Activated naive CD8-positive, alpha-beta T cell treated with anti-CD3 and anti-CD28 coated beads, Interleukin-2, amount 10 ng/mL, durations not matched to agents 7 days and 5 days (primary cell): ENCODE measurements at places on chromosomes 3 and 15.
A peak's percentile ranks its signal among the peaks of the same experiment; 100 is the strongest.

DNA sequence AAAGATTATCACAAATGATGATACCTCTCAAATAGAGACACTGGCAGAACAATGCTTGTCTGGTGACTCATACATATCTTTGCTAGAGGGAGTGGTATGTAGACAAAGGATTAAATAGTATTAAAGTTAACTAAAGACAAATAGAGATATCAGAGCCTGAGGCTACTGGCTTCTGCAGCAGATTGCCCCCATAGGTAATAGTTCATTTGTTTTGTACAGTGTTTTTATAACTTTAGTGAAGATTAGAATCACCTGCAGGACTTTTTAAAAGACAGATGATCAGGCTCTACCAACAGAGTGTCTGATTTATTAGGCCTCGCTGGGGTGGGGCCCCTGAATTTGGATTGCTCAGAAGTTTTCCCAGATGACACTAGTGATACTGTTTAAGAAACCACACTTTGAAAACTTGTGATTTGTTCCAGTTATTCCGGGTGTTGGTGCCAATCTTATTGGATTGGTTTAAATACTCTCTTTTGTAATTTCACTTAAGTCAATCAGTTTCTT is 96.4 kb downstream of the NAALADL2 start:
- DNase-seq = no peak

DNA sequence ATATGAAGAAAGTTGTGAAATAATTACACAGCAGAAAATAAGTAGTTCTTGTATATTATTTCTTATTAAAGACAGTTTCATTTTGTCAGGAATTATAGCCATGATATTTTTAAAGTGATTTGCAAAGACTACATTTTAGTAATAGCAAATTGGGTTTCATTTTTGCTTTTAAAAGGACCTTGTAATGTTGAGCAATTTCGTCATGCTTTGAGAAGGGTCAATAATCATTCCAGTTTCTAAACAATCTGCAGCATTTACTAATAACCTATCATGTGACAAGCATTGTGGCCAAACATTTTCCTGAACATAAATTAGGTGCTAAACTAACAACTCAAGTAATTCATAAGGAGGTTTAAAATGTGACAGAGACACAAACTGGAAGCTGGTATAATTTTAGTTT is 214.4 kb upstream of the CBLB start:
- DNase-seq = no peak

DNA sequence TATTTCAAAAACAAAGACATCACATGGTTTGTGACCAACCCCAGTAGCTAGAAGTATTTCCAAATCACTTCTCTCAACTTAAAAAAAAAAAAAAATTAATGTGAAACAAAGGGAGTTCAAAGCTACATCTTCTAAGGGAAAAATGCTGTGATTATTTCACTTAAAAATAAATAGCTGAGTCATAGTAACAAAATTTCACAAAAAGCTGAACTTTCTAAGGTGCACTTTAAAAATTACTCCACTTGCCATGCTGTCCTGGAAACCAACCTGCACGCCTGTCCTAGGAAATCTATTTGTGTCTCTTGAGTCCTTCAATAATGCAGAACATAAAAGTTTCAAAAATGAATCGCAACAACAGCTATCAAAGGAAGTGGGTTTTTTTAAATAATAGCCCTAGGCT is 1.8 kb downstream of the ACAP2 start:
- no peak for DNase-seq

- DNase-seq = no peak
These were observed 14.5 kb downstream of the EPHB1 start for GRCh38 chr3:134809427-134810051.

DNA sequence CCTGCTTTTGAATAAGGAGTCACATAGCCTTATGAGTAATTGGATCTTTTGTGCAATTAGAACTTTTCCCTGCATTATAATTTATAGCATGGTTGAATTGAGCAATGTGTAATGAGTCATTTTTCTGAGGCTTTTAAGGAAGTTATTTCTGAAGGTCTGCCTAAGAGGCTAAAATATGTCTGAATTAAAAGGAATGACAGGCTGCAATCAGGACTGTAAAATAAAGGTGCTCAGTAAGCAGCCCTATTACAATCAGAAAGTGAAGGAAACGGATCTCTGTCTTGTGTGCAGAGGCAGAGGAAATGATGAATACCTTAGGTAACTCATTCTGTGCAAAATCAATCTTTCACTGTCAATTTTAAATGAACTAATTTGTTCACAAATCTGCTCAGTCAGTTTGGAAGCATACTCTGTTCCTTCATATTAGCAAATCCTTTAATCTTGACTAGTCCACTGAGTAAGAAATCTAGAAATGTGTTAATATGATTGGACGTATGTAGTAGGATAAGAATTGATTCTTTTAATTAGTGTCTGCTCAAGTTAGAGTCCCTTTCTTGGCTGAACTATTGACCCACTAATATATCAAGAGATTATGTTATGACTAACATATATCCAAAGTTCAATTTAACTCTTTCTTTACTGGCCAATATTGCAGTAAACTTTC is 290.1 kb downstream of the ZIC1 start:
- no peak for DNase-seq

- DNase-seq = no peak
These were observed 31.7 kb downstream of the SPINK8 start for GRCh38 chr3:48301800-48302166.

- DNase-seq = peak; percentile 62
These were observed 827 bp downstream of the SLC25A36 start for GRCh38 chr3:140942221-140943104.

- no peak for DNase-seq
These were observed 81.7 kb downstream of the ZNF609 start for GRCh38 chr15:64542091-64542490.

DNA sequence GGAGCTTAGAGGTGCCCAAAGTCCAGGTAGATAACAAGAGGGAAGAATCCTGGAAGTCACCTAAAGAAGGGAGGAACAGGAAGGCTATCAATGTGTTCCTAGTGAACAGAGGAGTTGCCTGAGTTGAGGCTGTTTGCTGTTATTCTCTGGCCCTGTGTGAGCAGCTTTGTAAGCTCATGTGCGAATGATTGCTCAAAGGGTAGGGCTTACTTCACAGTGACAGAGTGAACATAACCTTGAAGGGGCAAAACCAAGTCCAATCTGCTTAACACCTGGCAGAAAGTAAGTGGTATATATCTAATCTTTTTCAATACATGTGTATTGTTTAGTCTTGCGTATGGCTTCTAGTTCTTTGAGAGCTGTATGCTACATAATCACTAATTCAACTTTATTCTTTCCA is 1153.6 kb downstream of the TUSC7 start:
- DNase-seq = no peak

GRCh38 chr3:185760550-185760949 is 64.3 kb downstream of the IGF2BP2 start:
- DNase-seq = no peak

- DNase-seq = no peak
These were observed 7.2 kb downstream of the CHCHD6 start for GRCh38 chr3:126711121-126711760.

DNA sequence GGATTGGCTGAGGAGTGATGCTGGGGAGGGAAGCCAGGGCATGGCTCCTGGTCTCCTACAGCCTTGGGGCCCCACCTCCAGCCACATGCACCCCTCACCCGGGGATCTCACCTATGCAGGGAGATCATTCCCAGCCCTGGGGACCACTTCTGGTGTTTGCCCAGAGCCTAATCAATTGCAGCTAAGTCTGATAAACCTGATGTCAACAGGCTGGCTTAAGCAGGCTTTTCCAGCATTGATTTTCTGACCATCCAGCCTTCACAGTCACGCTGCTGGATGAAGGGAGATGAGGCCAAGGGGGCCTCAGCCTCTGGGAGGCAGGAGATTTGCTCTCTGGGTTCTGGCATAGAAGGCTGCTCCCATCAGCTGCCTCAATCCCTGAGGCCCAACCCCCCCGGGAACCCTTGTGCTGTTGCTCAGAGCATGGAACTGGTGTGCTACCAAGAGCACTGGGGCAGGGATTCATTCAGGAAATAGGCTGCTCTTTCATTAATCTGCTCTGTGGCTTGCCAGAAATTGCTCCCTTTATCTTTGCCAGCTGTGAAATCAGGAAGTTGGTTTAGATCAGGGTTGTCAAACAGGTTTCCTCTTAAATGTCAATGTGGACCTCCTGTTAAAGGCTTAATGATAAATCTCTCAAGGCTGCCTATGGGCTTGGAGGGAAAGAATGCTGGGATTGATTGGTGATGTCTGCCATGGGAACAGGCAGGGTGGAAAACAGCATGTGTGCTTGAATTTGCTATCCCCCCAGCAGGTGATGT is 19.0 kb downstream of the FAM3D start:
- no peak for DNase-seq

- DNase-seq = no peak
These were observed 15.7 kb downstream of the OXNAD1 start for GRCh38 chr3:16280671-16281070.

DNA sequence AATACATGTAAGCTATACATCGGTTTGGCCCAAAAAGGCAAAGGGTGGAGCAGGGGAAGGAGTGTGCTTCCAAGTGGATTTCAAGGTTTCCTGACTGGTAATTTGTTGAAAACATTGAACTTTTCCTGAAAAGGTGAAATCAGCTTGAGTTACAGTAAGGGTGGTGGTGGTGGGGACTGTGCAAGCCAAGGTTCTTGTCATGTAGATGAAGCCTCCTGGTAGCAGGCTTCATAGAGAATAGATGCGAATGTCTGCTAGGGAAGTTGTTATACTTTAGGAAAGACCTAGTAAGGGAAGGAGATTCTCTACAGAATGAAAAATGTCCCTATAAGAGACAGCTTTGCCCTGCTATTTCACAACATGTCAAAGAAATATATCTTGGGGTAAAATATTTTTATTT is 528.2 kb upstream of the CBLB start:
- DNase-seq = no peak

- no peak for DNase-seq
These were observed 104.3 kb downstream of the OXNAD1 start for GRCh38 chr3:16369276-16369675.

- DNase-seq = no peak
These were observed 159.2 kb upstream of the SLC24A5 start for GRCh38 chr15:47961401-47962090.

GRCh38 chr3:126026277-126026751 is 57.3 kb downstream of the ROPN1B start:
- DNase-seq = no peak

- DNase-seq = no peak
These were observed 51.4 kb upstream of the IQSEC1 start for GRCh38 chr3:13124631-13125030.

DNA sequence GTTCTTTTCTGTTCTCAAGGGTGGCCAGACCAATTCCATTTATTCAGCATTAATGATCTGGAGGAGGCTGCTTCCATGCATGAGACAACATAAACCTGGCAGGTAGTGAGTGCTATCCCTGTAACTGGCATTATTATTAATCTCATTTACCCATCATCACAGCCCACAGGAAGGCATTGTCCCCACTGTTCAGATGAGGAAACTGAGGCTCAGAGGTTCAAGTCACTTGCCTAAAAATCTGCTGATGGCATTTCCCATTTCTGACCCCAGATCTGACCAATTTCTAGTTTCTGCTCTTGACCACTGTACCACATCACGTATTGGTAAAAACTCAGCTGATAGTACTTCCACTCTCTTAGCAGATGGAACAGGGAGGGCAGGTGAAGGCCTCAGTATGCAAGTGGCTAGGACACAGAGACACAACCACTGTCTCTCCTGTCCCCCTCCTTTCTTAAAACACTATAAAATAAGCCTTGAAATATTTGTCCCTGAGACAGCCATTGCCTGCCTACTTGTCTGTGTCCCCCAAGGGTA is 36.1 kb downstream of the TRANK1 start:
- DNase-seq = no peak

DNA sequence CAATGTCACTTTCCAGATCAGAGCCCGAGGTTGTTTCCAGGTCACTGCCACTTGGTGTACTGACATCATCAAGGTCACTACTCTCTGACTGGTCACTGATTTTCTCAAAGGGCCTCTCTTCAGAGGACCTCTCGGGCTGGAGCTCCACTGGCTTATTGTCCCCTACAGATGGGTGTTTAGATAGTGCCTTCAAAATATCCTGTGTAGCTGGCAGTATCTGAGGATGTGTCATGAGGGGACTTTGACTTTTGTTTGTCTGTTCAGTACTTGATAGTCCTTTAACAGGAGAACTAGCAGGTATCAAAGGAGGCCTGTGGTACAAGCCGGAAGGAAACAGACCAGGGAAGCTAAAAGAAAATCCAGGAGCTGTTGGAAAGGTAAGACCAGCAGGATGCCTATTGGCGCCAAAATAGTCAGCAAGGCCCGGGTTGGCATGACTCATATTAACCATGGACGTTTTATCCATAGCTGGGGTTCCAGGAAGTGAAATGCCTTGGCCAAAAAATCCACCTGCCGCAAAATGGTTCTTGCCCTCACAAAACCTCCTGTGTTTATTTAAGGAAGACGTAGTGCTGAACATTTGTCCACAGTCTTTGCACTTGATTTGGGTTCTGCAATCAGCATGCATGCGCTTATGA is 547.3 kb downstream of the MECOM start:
- no peak for DNase-seq

- no peak for DNase-seq
These were observed 1142.1 kb upstream of the CADM2 start for GRCh38 chr3:83816653-83817052.

DNA sequence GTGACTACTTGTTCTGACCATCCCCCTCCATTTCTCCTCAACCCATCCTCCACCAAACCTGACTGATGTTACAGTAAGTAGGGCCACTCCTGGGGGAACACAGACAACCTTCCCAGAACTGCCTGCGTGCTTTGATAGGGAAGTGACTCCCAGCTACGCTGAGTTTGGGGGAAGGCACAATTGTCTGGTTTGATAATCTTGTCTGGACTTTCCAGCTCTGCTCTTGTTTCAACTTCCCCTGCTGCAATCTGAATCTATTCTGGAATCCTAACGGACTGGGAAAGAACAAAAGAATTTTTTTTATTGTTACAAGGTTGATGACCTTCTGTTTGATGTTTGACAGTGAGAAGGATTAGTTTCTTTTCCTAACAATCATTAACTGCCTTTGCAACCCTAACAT is 895.6 kb downstream of the ROBO1 start:
- no peak for DNase-seq

GRCh38 chr3:127324913-127325628 is 37.2 kb upstream of the PRR20G start:
- no peak for DNase-seq

GRCh38 chr3:24596626-24597025 is 102.0 kb upstream of the THRB start:
- no peak for DNase-seq

GRCh38 chr3:41251593-41251992 is 52.3 kb downstream of the CTNNB1 start:
- DNase-seq = no peak

- DNase-seq = no peak
These were observed 25.1 kb downstream of the SLC6A11 start for GRCh38 chr3:10841100-10841499.
